Right atrium auricular region (tissue), 2 donors: ENCODE measurements at places on chromosomes 6 and 20.

DNA sequence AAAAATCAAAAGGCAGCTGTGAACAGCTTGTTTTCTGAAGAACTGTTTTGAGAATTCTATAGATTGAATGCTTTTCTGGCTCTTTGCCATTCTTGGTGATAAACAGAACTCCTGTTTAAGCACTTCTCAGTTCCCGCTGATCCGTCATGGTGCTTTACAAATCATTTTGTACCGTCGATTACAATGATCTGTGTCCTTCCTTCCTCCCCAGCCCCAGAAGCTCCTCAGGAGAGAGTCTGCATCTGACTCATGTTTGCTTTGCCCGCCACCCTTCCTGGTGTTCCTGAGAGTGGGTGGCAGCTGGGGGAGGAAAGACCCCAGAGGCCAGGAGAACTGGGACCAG, 538.6 kb upstream of the MARCKS start:
- no peak for DNase-seq

- DNase-seq: no peak
These were observed 712.9 kb downstream of the UTRN start for GRCh38 chr6:144997996-144998395.

DNA sequence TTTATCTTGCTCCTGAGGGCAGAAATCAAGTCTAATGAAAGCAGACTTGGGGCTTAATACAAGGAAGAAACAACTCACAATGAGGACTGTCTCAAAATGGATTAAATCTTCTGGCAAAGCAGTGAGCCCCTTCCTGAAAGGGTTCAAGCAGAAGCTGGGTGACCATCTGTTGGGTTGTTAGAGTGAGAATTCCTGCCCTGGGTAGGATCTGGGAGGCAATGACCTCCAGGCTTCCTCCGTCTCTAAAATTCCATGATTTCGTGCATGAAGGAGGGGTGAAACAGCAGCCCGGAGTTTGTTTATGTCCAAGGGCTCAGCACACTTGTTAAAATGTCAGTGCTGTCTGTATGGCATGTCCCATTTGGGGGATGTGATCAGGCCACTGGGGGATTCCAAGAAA, 64.0 kb upstream of the KCNK16 start:
- no peak for DNase-seq

GRCh38 chr6:140462453-140463311, 1088.2 kb upstream of the CITED2 start:
- no peak for DNase-seq

GRCh38 chr20:51487565-51488268, 54.8 kb downstream of the NFATC2 start:
- no peak for DNase-seq

DNA sequence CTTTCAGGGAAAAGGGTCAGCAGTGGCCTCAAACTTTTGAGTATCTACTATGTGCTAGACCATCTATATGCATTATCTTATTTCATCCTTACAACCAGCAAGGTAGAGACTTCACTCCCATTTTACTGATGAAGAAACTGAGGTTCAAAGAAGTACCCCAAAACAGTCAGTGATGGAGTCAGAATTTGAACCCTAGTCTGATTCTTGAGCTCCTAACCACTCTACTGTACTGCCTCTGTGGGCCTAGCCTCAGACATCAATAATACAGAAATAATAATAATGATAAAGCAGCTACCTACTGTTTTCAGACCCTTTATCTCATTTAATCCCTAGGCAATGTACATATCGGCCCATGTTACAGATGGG, 8.4 kb downstream of the ADA start:
- no peak for DNase-seq
